Spleen (tissue), 13 donors: ENCODE measurements at places on chromosomes 3 and 15. TPM values are rescaled to one million over a fixed set of nuclear protein-coding genes. Genes with fewer than 3 reads are reported as not detected.

DNA sequence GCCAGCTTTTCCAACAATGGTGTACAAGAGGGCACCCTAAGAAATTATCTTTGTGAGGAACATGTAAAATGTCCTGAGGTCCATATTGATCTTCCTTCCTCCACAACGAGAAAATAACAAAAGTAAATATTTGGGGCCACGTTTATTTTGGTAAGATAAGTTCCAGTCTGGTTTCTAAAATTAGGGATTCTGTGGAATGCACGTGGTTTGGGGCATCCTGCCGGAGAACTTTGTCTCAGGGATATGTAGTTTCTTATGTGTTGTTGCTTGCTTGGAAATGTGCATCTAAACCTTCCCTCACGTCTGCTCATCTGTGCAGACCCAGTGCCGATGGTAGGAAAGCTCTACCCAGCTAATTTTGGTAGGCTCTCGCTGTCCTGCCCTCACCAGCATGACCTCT lies 62.8 kb downstream of the CTDSPL start:
- no peak for DNase-seq
- no peak overlapping the region for H3K27ac ChIP-seq
- H3K27me3 ChIP-seq = no peaks in the 10 kb centered on the region
- no peaks in the 10 kb centered on the region for H3K36me3 ChIP-seq
- H3K4me3 ChIP-seq = no peak overlapping the region

- H3K27me3 ChIP-seq = peaks cover 9% of the 10 kb centered on the region
- H3K27ac ChIP-seq = no peak overlapping the region
- no peaks in the 10 kb centered on the region for H3K36me3 ChIP-seq
- DNase-seq = no peak
- H3K4me1 ChIP-seq = peaks cover 7% of the 10 kb centered on the region
Observed at GRCh38 chr15:70557521-70558258, 205.7 kb downstream of the UACA start.

DNA sequence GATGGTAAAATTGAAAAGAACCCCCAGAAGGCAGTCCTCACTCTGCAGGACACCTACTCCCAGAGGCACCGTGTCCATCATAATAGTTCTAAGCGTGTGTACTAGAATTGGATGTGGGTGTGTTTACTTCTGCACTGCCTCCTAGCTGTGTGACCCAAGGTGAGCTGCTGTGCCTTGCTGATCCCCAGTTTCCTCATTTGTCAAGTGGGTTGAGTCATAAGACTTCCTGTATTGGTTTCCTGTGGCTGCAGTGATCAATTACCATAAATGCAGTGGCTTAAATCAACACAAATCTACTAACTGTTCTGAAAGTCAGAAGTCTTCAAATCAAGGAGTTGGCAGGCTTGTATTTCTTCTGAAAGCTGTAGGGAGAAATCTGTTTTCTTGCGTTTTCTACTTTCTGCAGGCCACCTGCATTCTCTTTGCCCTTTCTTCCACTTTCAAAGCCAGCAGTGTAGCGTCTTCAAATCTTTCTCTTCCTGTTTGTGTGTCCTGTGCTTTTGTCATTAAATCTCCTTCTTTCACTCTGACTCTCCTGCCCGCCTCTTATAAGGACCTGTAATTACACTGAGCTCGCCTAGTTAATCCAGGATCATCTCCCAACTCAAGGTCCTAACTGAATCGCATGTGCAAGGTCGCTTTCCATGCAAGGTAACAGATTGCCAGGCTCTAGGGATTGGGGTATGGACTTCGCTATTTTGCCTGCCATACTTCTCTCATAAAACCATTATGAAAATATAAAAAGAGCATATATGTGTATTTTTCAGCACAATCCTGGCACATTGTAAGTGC lies 59.0 kb downstream of the RORA start:
- H3K4me3 ChIP-seq = no peak overlapping the region
- H3K27ac ChIP-seq = no peak overlapping the region
- no peak for DNase-seq
- H3K4me1 ChIP-seq = peaks cover 13% of the 10 kb centered on the region
- no peaks in the 10 kb centered on the region for H3K27me3 ChIP-seq

GRCh38 chr3:134079111-134079547 lies 49.4 kb upstream of the SLCO2A1 start:
- H3K27ac ChIP-seq = no peak overlapping the region
- H3K4me3 ChIP-seq = no peak overlapping the region
- no peaks in the 10 kb centered on the region for H3K4me1 ChIP-seq

The CYP1A2 gene
- not detected for total RNA-seq

DNA sequence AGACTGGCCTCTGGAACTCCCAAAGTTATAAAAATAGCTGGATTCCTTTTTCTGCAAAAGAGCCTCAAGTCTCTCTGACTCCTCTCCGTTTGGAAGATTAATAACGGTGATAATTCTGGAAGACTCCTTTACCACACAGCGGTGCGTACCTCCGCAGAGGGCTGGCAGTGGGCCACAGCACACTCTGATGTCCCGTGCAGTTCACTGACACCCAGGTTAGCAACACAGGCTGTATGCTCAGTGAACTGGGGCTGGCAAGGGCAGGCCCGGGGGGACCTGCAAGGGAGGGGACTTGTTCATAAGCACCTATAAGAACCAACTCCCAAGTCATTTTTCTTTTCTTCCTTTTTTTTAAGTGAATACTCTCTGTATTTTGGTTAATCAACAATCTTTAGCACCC lies 120.3 kb upstream of the TJP1 start:
- H3K4me1 ChIP-seq = no peaks in the 10 kb centered on the region
- no peak overlapping the region for H3K27ac ChIP-seq
- H3K27me3 ChIP-seq = no peaks in the 10 kb centered on the region
- no peak for DNase-seq

DNA sequence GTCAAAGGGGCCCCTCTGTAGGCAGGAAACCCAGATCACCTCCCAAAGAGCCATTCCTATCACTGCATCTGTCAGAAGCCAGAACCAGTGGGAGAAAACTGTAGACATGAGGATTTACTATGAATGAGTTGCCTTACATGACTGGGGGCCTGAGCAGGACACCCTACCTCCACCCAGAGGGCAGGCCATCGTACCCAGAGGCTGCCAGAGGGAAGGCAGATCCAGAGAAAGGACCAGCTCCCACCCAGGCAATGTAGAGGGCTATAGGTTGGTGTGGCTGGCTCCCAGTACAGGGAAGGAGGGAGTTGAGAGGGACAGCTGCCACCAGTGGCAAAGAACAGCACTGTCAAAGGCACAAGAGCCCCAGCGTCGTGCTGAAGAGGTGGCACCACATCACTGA lies 233.2 kb downstream of the OCA2 start:
- H3K4me1 ChIP-seq = no peaks in the 10 kb centered on the region
- H3K36me3 ChIP-seq = no peaks in the 10 kb centered on the region
- H3K4me3 ChIP-seq = no peak overlapping the region
- H3K27ac ChIP-seq = no peak overlapping the region

DNA sequence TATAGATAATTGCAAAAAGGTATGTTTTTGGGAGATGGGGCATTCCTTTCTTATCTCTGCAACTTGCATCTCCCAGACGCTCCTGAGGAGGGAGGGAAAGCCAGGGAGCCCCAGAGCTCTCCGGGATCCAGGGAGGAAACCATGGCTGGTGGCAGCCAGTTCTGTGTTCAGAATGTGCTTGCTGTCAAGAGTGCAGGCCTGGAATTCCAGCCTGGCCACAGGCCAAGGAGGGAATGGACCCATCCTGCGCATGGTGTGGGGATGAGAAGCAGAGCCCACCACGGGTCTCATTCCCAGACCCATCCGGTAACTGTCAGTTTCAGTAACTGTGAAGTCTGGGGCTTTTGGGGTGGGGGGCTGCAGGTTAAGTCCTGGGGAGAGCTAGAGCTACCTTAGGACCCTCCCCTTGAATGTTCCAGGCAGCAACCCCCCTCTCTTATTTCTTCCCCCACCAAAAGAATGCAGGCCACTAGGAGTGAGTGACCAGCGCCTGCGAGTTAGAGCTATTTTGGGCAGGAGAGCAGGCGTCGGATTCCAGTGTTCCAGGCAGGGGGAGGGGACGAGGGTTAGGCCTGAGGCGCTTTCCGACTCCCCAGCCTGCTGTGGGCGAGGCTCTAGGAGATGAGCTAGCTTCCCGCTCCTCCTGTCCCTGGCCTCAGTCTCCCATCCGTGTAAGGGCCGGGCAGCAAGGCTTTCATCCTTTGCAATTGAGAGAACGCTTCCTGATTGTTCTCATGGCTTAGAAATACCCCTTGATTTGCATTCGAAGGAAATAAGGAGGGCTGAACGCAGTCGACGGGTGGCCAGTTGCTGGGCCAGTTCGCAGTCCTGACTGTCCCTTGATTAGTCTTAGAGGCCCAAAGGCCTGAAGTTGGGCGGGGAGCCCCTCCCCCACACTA lies 781 bp upstream of the DAG1 start:
- no peaks in the 10 kb centered on the region for H3K36me3 ChIP-seq
- H3K27me3 ChIP-seq = no peaks in the 10 kb centered on the region
- H3K4me3 ChIP-seq = peak overlapping the region; percentile 46
- peaks cover 23% of the 10 kb centered on the region for H3K4me1 ChIP-seq
- H3K27ac ChIP-seq = peak overlapping the region; percentile 96
- DNase-seq = peak; percentile 88

DNA sequence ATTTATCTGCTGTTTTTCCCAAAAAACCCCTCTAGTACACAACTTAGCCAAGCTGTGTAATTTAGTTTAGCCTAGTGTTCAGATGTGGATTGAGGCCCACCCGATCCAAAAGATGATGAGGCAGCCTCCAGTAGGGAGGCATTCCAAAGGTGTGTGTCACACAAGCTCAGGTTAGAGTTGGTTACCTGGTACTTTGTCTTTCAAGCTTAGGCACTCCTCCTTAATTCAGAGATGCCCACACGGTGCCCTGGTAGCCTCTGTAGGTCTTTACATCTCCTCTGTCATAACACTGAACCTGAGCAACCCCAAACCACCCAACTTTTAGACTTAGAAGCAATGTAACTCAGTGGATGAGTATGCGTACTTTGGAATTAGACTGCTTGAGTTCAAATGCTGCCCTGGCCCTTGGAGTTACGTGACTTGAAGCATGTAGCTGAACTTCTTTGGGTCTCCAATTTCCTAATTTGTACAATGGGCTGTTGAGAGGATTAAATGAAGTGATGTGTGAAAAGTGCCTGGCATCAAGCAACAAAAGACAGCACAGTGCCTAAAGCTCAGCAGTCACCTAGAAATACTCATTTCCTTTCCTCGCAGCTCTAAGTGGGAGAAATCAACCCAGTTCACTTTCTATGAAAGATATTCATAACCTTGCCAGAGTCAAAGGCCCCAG lies 284.6 kb upstream of the RARB start:
- no peaks in the 10 kb centered on the region for H3K4me1 ChIP-seq
- no peaks in the 10 kb centered on the region for H3K27me3 ChIP-seq
- no peak overlapping the region for H3K27ac ChIP-seq
- no peaks in the 10 kb centered on the region for H3K36me3 ChIP-seq
- no peak overlapping the region for H3K4me3 ChIP-seq
- DNase-seq = no peak

The PLA1A gene
- 0.79 TPM for total RNA-seq

The MCF2L2 gene
- 13.3 TPM for total RNA-seq

DNA sequence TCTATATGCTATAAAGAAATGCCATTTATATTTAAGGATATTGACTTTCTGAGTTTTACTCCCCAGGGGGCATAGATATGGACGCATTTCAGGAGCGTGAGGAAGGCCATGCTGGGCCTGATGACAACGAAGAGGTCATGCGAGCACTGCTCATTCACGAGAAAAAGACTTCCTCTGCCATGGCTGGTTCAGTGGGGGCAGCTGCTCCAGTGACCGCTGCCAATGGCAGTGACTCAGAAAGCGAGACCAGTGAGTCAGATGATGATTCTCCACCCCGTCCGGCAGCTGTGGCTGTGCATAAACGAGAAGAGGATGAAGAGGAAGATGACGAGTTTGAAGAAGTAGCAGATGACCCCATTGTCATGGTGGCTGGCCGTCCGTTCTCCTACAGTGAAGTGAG lies 38.4 kb downstream of the GTF2E1 start:
- H3K4me1 ChIP-seq = no peaks in the 10 kb centered on the region
- H3K27me3 ChIP-seq = no peaks in the 10 kb centered on the region
- peaks cover 41% of the 10 kb centered on the region for H3K36me3 ChIP-seq
- H3K27ac ChIP-seq = no peak overlapping the region

GRCh38 chr3:171772427-171773056 lies 37.7 kb downstream of the PLD1 start:
- H3K4me3 ChIP-seq = no peak overlapping the region
- H3K27me3 ChIP-seq = no peaks in the 10 kb centered on the region
- peak overlapping the region; percentile 76 for H3K27ac ChIP-seq
- no peak for DNase-seq
- H3K4me1 ChIP-seq = peaks cover 18% of the 10 kb centered on the region

The MOBP gene
- not detected for total RNA-seq

- H3K27ac ChIP-seq = no peak overlapping the region
- no peak overlapping the region for H3K4me3 ChIP-seq
- no peaks in the 10 kb centered on the region for H3K4me1 ChIP-seq
- no peaks in the 10 kb centered on the region for H3K36me3 ChIP-seq
- peak; percentile 16 for DNase-seq
Observed at GRCh38 chr15:70235347-70235746, 137.6 kb upstream of the TLE3 start.

- H3K36me3 ChIP-seq = no peaks in the 10 kb centered on the region
- no peak overlapping the region for H3K27ac ChIP-seq
- no peak for DNase-seq
- no peaks in the 10 kb centered on the region for H3K4me1 ChIP-seq
Observed at GRCh38 chr3:152574461-152575079, 260.4 kb upstream of the P2RY1 start.

- H3K36me3 ChIP-seq = no peaks in the 10 kb centered on the region
- no peaks in the 10 kb centered on the region for H3K27me3 ChIP-seq
- peaks cover 5% of the 10 kb centered on the region for H3K4me1 ChIP-seq
- H3K4me3 ChIP-seq = no peak overlapping the region
- DNase-seq = no peak
Observed at GRCh38 chr3:24538891-24539290, 44.2 kb upstream of the THRB start.

The FOXB1 gene
- total RNA-seq = not detected

DNA sequence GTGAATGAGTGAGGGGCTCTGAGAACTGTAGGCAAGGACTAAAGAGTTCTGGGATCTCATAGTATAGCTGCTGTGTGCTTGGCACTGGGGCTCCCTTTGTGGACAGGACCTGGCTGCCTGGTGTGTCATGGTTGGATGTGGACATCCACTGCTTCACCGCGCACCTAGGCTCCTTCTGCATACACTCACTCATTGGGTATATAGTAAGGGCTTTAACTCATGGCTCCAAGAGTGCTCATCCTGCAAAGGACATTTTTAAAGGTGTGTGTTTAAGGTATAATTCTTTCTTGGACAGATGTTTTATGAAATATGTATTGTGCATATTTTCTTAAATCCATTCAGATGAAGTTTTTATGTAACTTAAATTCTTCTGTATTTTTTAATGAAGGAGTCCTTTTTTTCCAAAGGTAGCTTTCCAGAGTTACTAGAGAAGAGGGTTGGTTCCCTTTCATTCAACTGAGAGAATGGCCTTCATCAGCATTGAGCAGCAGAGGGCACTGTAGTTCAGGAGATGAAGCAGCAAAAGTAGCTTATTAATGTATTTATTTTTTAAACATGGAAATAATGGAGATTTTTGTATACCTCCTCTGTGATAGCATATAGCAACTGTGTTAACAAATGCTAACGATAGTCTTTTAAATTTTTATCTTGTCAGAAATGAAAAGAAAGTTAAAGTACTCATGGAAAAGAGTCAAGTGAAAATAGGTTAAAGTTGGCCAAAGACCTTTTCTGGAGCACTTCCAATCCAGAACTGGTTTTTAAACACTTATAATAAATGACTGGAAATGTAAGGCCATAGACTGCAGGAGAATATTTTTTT lies 25.2 kb downstream of the OXNAD1 start:
- H3K4me3 ChIP-seq = peak overlapping the region; percentile 34
- no peak for DNase-seq
- H3K36me3 ChIP-seq = no peaks in the 10 kb centered on the region
- peaks cover 40% of the 10 kb centered on the region for H3K4me1 ChIP-seq

GRCh38 chr3:185583925-185584324 lies 2.2 kb upstream of the SENP2 start:
- no peak for DNase-seq
- no peak overlapping the region for H3K4me3 ChIP-seq
